ENCODE measurements at places on chromosomes 1 and 21.

- DNase-seq = no peak
Observed at GRCh38 chr1:162000053-162000420, 23.6 kb downstream of the OLFML2B start.

DNA sequence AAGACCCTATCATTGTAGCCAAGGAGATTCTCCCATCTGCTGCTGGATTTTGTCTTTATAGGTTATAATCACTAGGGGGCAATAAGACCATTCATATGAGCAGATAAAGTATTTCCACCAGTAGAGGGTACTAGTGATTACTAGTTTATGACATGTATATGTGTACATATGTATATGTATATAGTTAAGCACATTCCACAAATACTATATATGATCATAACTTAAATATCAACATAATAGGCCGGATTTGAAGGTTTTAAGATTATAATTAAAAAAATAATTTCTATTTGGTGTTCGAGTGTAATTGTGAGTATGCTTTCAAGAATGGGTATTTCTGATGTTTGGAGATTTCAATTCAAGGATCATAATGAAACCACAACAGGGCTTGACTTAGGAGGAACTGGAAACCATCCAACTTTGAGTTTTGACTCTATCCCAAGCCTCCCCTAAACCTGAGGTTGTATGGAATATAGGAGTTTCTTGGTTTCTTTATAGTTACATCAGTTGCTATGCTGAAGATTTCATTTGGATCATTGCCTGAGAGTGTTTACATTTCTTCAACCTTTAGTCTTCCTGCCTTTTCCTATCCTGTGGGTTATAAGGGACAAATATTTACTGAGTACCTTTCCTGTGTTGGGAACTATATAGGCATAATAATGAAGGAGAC lies 16.9 kb downstream of the TCEANC2 start:
- DNase-seq = no peak

DNA sequence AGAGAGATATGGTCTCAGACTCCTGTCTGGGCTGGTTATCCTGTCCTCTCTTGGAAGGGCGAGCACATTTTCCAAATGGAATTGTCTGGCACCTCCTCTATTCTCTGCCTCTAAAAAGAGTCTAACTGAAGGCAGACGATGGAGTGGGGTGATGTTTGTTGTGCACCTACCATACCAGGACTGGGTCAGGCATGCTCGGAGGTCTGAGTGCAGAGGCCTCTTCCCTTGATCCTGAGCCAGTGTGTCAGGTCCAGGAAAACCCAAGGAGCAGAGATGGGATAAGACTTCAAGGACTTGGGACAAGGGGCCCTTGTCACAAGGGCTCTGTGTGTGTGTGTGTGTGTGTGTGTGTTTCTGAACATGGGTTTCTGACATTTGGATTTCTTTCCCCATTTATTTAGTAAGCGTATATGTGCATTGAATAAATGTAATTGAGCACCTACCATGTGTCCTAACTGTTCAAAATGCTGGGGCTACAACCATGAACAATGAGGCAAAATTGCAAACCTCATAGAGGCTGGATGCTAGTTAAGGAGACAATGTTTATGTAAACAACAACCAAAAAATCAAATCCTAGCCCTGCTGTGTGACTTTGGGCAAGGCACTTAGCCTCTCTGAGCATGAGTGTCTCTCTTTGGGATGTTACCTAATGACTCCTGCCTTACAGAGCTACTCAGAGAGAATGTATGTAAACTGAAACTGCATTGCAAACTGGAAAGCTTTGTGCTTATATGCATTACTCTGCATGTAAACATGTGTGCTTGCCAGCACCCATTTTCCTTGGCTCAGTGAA lies 276.3 kb downstream of the FOXD2 start:
- DNase-seq = peak; percentile 32

- DNase-seq = no peak
Observed at GRCh38 chr1:55255901-55256300, 40.7 kb upstream of the USP24 start.

DNA sequence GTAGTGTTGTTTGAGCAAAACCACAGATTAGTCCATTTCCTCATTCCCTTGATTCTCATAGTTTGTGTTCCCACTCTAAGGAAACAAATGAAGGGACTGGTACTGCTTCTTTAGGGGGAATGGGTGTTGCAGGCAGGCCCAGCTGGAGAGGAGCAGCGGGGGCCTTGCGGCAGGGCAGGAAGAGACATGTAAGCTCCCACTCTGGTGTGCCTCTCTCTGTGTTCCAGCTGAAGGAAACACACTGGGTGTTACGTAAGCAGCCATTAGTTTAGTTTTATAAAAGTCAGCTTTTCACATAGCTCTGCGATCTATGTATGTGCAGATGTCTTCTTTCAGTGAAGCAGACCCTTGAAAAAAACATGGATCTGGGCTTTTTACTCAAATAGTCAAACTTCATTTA lies 99.5 kb downstream of the CACHD1 start:
- DNase-seq = no peak

DNA sequence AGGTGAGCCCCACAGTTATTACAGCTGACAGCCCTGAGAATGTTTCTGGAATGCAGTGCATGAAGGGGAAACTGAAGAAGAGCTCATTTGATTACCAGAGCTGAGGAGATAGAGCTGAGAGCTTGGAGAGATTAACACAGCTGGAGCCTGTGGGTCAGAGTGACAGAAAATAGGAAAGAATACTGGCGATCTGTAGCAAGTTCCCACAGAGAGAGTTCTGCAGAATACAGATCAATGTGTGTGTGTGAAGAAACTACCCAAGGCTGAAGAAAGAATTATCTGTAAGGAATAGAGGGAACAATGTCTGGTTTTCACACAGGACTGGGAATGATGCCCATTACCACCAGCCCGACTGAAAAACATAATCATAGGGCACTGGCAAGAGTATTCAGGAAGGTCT lies 103.6 kb upstream of the SNX7 start:
- DNase-seq = no peak

DNA sequence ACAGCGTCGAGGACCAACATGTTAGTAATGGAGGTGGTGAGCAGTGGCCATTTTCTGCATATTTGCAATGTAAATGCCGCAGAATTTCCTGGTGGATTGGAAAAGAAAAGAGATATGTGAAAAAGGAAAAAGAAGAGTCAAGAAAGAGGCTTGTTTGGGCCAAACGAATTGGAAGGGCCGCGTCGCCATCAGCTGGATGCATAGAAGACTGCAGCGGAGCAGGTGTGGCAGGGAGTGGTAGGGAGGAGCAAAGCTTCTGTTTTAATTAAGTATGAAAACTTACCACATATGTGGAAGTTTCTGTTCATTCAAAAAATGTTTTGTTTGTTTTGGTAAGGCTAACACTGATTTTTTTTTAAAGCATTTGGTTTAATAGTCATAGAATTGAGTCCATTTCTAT lies 690.7 kb downstream of the NCAM2 start:
- DNase-seq = no peak

- no peak for DNase-seq
Observed at GRCh38 chr1:177246710-177247580, 76.2 kb downstream of the BRINP2 start.

DNA sequence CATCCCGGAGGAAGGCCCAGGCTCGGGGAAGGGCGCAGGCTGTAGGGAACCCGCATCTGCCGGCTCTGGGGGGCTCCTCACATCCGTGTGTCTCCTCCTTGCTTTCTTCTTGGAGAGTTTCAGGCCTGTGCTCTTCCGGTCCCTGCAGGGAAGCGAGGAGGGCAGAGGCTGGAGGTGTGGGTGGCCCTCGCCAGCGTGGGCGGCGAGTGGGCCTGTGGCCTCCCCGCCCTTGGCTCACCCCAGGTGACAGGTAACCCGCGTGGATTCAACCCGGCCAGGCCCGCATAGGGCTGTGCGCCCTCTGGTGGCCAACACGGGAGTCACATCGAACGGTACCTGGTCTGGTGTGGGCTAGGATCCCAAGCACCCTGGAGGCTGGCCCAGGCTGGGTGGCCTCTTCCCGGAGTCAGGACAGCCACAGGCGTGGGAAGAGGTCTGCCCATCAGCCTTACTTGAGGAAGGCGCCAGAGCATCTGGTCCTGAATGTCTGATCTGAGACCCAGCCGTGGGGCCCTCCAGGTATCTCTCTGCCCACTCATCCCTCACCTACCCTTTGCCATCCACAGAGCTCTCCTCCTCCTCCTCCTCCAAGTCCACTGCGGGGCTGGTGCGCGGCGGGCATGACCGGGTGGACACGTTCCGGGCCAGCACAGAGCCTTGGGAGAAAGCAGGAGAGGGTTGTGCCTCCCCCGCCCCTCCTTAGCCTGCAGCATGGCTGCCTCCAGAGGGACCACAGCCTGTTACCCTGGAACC lies 9.6 kb upstream of the TNFRSF25 start:
- DNase-seq = peak; percentile 92

- DNase-seq = no peak
Observed at GRCh38 chr1:89068291-89068690, 3.3 kb upstream of the GBP1 start.

- DNase-seq = peak; percentile 65
Observed at GRCh38 chr1:15410884-15411245, 1.2 kb downstream of the EFHD2 start.

- DNase-seq = peak; percentile 80
Observed at GRCh38 chr1:206555473-206555935, 48.2 kb downstream of the RASSF5 start.

GRCh38 chr1:1021010-1021919 lies 1.3 kb downstream of the AGRN start:
- DNase-seq = no peak

GRCh38 chr1:26824731-26825130 lies 1.8 kb upstream of the ZDHHC18 start:
- DNase-seq = no peak

Data from activated CD8-positive, alpha-beta memory T cell treated with anti-CD3 and anti-CD28 coated beads, Interleukin-2, amount 50 U/mL, for 48 hours (primary cell).